ENCODE measurements at places on chromosomes 6 and 20. TPM values are rescaled to one million over a fixed set of nuclear protein-coding genes. Genes with fewer than 3 reads are reported as not detected.

PDYN gene
- total RNA-seq = not detected

GRCh38 chr6:122323361-122323760 lies 76.1 kb upstream of the HSF2 start:
- no peak overlapping the region for H3K27ac ChIP-seq
- DNase-seq = no peak
- peaks cover 11% of the 10 kb centered on the region for H3K4me1 ChIP-seq
- no peaks in the 10 kb centered on the region for H3K36me3 ChIP-seq

CAPN11 gene
- total RNA-seq = not detected

GRCh38 chr6:4969609-4970285 lies 34.1 kb downstream of the RPP40 start:
- no peaks in the 10 kb centered on the region for H3K4me1 ChIP-seq
- peaks cover 6% of the 10 kb centered on the region for H3K27me3 ChIP-seq
- H3K27ac ChIP-seq = no peak overlapping the region
- no peaks in the 10 kb centered on the region for H3K36me3 ChIP-seq
- H3K4me3 ChIP-seq = no peak overlapping the region

DNA sequence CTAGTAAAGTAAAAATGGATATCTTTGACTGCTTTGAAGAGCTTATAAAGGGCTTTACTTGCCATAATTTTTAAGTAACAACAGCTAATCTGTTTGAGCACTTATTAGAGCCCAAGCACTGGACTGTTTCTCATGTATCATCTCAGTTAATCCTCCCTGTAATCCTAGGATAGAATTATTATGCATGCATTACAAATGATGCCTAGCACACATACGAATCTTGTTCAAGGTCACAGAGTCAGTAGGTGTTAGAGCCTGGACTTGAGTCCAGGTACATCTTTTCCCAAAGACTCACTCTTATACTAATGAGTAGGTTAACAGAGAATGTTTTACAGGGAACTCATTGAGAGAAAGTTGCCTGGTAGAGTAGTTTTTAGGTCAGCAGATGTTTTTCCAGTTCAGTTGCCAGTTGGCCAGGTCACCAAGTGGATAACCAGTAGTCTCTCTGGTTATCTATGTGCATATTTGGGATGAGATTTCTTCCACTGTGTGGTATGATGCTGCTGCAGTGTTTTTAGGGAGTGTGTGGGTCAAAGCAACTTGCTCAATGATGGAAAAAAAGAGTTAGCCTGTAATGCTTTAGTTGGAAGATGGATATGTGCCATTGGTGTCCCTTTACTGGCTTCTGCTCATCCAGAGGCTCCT lies 32.3 kb upstream of the LAMA4 start:
- peaks cover 19% of the 10 kb centered on the region for H3K4me1 ChIP-seq
- no peaks in the 10 kb centered on the region for H3K36me3 ChIP-seq
- no peak for DNase-seq
- peaks cover 46% of the 10 kb centered on the region for H3K27me3 ChIP-seq

GRM4 gene
- total RNA-seq = not detected

DNA sequence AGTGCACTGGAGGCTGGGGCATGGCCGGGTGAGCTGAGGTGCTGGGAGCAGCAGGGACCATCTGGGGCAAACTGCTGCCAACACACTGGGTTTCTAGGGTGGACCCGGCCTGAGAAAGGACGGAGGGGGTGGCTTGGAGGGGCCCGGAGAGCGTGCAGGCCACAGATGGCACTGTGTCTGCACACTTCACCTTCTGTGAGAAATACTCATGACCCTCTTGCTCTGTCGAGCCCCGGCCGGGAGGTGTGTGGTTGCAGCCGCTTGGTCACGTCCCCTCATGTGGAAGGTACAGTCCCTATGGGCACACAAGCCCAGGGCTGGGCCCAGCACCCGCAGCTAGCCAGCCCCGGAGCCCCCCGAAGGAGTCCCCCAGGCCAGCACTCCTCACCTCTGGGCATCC lies 59.7 kb downstream of the RBM38 start:
- H3K36me3 ChIP-seq = no peaks in the 10 kb centered on the region
- H3K4me3 ChIP-seq = no peak overlapping the region
- H3K27me3 ChIP-seq = peaks cover 20% of the 10 kb centered on the region
- no peak overlapping the region for H3K27ac ChIP-seq
- peaks cover 12% of the 10 kb centered on the region for H3K4me1 ChIP-seq
- no peak for DNase-seq

SLC22A3 gene
- total RNA-seq = not detected

ERVFRD-1 gene
- not detected for total RNA-seq

DEF6 gene
- 103 TPM for total RNA-seq

- no peaks in the 10 kb centered on the region for H3K36me3 ChIP-seq
- no peaks in the 10 kb centered on the region for H3K27me3 ChIP-seq
- no peak overlapping the region for H3K27ac ChIP-seq
- H3K4me1 ChIP-seq = no peaks in the 10 kb centered on the region
- DNase-seq = no peak
Observed at GRCh38 chr20:13841206-13841605, 56.4 kb downstream of the NDUFAF5 start.

DNA sequence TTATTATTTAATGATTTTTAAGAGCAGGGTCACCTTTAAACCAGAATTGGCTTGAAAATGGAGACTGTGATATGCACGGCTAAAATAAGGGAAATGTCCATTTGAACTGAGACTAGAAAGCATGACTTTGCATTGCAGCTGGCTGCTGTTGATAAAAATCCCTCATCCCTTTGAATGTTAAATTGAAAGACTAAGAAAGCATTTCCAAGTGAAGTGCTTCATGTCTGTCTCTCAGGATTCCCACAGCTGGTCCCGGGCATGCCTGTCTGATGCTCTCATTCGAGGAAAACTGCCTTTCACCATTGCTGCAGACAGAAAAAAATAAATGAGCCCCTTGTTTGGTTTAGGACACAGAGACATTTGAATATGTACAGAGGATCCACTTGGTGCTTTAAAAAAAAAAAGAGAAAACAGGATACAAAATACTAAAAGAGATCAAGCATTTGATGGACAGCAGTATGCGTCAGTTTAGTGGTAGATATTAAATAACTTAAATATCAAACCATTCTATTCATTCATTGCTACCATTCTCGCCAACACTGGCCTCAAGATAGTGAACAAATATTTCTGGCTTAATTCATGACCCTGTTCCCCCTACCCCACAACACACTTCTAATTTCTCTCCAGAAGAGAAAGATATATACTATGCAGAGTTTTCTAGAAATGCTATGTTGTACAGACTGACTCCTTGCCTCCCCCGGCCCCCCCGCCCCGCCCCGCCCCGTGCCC lies 55.0 kb downstream of the TBC1D7 start:
- peak overlapping the region; percentile 8 for H3K27ac ChIP-seq
- H3K27me3 ChIP-seq = peaks cover 11% of the 10 kb centered on the region
- peak overlapping the region; percentile 63 for H3K4me3 ChIP-seq
- H3K36me3 ChIP-seq = peaks cover 4% of the 10 kb centered on the region
- peaks cover 22% of the 10 kb centered on the region for H3K4me1 ChIP-seq

HLA-DOA gene
- 0.38 TPM for total RNA-seq

HLA-DQB1 gene
- 1.5 TPM for total RNA-seq

GRCh38 chr6:159059141-159059540 lies 14.3 kb upstream of the TAGAP start:
- H3K36me3 ChIP-seq = peaks cover 2% of the 10 kb centered on the region

- peaks cover 1% of the 10 kb centered on the region for H3K27me3 ChIP-seq
- no peaks in the 10 kb centered on the region for H3K4me1 ChIP-seq
- H3K27ac ChIP-seq = no peak overlapping the region
- H3K4me3 ChIP-seq = no peak overlapping the region
- DNase-seq = no peak
Observed at GRCh38 chr6:39387785-39388184, 65.3 kb upstream of the KCNK16 start.

GRCh38 chr6:169530752-169531123 lies 171.1 kb downstream of the WDR27 start:
- peaks cover 15% of the 10 kb centered on the region for H3K4me1 ChIP-seq
- H3K36me3 ChIP-seq = no peaks in the 10 kb centered on the region
- peak overlapping the region; percentile 41 for H3K27ac ChIP-seq
- peak; percentile 68 for DNase-seq

Data from activated CD4-positive, alpha-beta T cell treated with anti-CD3 and anti-CD28 coated beads, Interleukin-2, amount 10 ng/mL, durations not matched to agents 24 days and 14 days (primary cell).